ENCODE measurements at places on chromosomes 6 and 20.

DNA sequence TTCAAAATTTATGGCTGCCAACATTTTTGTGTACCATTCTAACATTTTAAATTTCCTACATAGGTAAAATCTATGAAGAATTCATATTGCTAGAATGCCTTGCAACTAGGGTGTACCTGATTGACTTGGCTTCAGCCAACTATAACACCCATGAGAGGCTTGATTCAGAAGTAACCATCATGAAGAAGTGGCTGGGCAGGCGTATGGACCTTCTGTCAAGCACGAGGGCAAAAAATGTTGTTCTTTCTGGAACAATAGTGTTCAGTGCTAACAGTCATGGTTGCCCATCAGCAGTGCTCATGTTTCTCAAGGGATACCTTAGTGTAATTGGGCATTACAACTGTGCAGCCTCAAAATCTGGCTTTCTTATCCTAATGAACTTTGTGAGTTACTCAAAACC lies 42.9 kb downstream of the ID4 start:
- no peak for DNase-seq

DNA sequence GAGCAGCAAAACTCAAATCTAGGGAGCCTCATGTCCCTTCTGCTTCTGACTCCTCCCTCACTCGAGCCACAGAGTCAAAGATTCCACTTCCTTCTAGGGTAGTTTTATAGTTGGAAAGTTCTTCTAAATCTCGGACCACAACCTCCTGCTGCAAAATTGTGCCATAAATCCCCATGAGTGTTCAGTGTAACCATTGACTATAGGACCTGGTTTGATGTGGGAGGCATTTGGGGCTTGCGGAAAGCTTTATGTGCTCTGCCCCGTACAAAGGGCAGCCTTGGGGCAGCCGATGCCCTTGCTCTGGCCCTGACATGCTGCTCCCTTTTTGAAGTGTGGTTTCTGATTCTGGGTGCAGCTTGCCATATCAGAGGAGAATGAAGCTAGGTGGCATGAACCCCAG lies 43.6 kb upstream of the IER3 start:
- no peak for DNase-seq

DNA sequence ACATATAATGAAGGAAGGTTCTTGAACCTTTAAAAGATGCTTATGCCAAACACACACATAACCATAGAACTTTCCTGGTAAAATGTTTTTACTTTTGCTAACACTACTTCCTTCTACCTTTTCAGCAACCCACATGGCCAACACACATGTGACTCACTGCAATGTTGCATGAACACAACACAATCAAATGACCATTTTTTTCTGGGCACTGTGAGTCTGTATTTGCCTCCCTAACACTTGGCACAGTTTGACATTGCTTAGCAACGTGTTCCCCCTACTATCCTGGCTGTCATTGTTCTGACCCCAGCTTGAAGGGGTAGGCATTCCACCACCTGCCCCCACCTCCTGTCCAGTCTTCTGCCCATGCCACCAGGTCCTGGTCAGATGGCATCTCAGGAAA lies 204.8 kb upstream of the PRND start:
- no peak for DNase-seq

- no peak for DNase-seq
Measured at GRCh38 chr6:5713519-5713918, 293.2 kb downstream of the NRN1 start.
